ENCODE measurements at places on chromosomes 1 and 21. TPM values are rescaled to one million over a fixed set of nuclear protein-coding genes. Genes with fewer than 3 reads are reported as not detected.

IFI44L gene
- 0.18 TPM for total RNA-seq

PLEKHN1 gene
- 0.28 TPM for total RNA-seq

CDK18 gene
- 0.28 TPM for total RNA-seq

LRRC3 gene
- total RNA-seq: under 0.01 TPM

KIAA0040 gene
- total RNA-seq: under 0.01 TPM

SH2D5 gene
- 7.2 TPM for total RNA-seq

RNF223 gene
- not detected for total RNA-seq

FAM110D gene
- not detected for total RNA-seq

ZNF672 gene
- total RNA-seq: 6.6 TPM

OR2L2 gene
- not detected for total RNA-seq

TIE1 gene
- 3.3 TPM for total RNA-seq

ACTN2 gene
- total RNA-seq: under 0.01 TPM

GRCh38 chr1:163824490-163824889, 502.7 kb downstream of the NUF2 start:
- no peak overlapping the region for H3K4me3 ChIP-seq
- H3K27ac ChIP-seq: no peak overlapping the region
- H3K36me3 ChIP-seq: no peaks in the 10 kb centered on the region
- H3K27me3 ChIP-seq: no peaks in the 10 kb centered on the region

DNA sequence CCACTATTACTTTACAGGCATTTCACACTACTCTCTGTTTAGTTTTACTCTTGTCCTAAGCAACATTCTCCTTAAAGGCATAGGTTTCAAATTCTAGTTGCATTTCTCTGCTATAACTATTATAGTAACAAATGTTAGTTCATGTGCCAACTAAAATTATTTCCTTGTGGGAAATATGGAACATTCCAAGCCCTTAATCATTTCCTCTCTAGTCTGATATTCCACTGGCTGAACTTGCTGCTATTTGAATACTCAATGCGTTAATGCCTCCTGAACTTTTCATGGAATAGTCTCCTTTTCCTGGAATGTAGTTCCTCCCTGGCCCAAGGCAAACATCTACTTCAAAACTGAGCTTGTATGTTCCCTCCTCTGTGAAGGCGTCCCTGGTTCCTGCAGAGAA, 19.3 kb upstream of the TBX19 start:
- H3K27ac ChIP-seq: no peak overlapping the region
- H3K4me1 ChIP-seq: peaks cover 3% of the 10 kb centered on the region
- no peak overlapping the region for H3K4me3 ChIP-seq
- no peaks in the 10 kb centered on the region for H3K27me3 ChIP-seq
- H3K36me3 ChIP-seq: no peaks in the 10 kb centered on the region
- DNase-seq: peak; percentile 65

- peak; percentile 43 for DNase-seq
- no peak overlapping the region for H3K27ac ChIP-seq
- no peaks in the 10 kb centered on the region for H3K36me3 ChIP-seq
- no peaks in the 10 kb centered on the region for H3K27me3 ChIP-seq
- H3K4me3 ChIP-seq: no peak overlapping the region
- no peaks in the 10 kb centered on the region for H3K4me1 ChIP-seq
Observed at GRCh38 chr1:163824006-163824405, 502.3 kb downstream of the NUF2 start.

- no peaks in the 10 kb centered on the region for H3K36me3 ChIP-seq
- peak; percentile 74 for DNase-seq
- H3K27me3 ChIP-seq: no peaks in the 10 kb centered on the region
- H3K4me3 ChIP-seq: no peak overlapping the region
- no peak overlapping the region for H3K27ac ChIP-seq
- H3K4me1 ChIP-seq: peaks cover 4% of the 10 kb centered on the region
Observed at GRCh38 chr1:42259059-42259738, 75.8 kb downstream of the FOXJ3 start.

DNA sequence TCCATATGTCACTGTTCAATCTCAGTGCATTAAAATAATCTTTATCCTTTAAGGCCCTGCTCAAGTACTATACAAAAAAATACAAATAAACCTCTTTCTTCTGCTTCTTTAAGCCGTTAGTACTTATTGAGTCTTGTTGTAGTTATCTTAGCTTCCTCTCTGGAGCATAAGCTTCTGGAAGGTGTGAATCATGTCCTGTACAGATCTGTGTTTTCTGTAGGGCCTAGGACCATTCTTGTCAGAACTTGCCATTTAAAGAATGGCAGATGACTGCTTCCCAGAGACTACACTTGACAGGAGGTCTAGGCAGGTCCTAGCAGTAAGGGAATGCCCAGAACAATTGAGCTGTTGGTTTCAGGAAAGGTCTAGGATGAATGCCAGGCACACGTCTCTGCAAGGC, 12.9 kb downstream of the NEK7 start:
- H3K27ac ChIP-seq: no peak overlapping the region
- no peak for DNase-seq
- peaks cover 22% of the 10 kb centered on the region for H3K4me1 ChIP-seq
- H3K4me3 ChIP-seq: no peak overlapping the region

DNA sequence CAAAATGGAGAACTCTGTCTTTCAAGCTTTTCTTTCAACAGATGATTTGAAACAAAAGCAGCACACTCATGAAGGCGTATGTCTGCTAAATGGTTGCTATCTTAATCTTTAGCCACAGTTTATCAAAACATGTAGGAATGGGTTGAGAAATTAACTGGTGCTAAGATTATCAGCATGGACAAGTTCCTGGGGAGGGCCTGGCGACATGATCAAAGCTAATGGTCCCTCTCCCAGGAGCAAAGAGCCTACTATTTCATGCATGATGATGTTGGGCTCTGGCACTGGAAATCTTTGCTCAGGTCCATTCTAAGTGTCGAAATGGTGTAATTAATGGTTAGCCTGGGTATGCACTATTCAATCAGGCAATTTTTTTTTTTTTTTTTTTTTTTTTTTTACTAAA, 91.7 kb downstream of the SLC45A1 start:
- no peaks in the 10 kb centered on the region for H3K27me3 ChIP-seq
- H3K4me3 ChIP-seq: no peak overlapping the region
- DNase-seq: no peak
- H3K27ac ChIP-seq: peak overlapping the region; percentile 87
- H3K4me1 ChIP-seq: peaks cover 50% of the 10 kb centered on the region

DNA sequence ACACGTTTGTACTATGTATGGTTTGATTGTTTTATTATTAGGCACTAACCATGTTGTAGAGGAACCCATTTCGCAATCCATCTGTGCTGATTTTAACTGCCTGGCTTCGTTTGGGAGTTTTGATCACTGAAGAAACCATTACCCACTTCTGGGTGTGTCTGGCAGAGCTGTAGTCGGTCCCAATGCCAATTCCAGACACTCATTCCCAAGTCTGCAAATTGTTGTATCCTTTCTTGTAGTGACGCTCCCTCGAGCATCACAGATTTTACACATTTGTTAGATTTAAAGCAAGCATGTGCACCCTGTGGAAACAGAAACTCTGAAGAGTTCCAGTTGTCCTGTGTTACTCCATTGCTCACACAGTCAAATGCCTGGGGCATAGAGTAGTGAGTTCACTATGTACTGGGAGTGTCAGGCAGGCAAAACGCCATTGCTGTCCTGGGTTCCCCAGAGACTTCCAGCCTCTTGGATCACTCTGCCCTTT, 31.0 kb upstream of the EFCAB14 start:
- no peak overlapping the region for H3K4me3 ChIP-seq
- no peaks in the 10 kb centered on the region for H3K4me1 ChIP-seq
- no peak overlapping the region for H3K27ac ChIP-seq
- no peak for DNase-seq

DNA sequence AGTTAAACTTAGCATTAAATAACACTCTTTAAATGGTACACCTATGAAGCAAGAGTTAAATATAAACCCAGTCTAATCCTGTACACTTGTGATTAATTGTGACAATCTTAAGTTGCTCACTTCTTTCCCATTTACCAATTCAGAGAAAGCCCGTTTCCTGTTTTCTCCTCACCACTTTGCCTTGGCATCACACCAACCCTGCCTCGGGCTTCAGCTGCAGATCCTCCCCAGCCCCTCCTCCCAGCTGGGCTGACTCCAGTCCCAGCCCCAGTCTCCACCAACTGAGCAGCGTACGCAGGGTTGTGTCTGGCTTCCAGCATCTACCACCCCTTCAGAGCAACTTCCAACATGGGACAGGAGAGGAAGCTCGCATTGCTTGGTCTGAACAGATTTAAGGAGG, 4.1 kb downstream of the PYCR2 start:
- no peak overlapping the region for H3K4me3 ChIP-seq
- no peaks in the 10 kb centered on the region for H3K27me3 ChIP-seq
- H3K36me3 ChIP-seq: peaks cover 32% of the 10 kb centered on the region

- H3K27me3 ChIP-seq: no peaks in the 10 kb centered on the region
- no peaks in the 10 kb centered on the region for H3K4me1 ChIP-seq
- H3K27ac ChIP-seq: no peak overlapping the region
Observed at GRCh38 chr1:97925151-97925550, 4.3 kb upstream of the DPYD start.

DNA sequence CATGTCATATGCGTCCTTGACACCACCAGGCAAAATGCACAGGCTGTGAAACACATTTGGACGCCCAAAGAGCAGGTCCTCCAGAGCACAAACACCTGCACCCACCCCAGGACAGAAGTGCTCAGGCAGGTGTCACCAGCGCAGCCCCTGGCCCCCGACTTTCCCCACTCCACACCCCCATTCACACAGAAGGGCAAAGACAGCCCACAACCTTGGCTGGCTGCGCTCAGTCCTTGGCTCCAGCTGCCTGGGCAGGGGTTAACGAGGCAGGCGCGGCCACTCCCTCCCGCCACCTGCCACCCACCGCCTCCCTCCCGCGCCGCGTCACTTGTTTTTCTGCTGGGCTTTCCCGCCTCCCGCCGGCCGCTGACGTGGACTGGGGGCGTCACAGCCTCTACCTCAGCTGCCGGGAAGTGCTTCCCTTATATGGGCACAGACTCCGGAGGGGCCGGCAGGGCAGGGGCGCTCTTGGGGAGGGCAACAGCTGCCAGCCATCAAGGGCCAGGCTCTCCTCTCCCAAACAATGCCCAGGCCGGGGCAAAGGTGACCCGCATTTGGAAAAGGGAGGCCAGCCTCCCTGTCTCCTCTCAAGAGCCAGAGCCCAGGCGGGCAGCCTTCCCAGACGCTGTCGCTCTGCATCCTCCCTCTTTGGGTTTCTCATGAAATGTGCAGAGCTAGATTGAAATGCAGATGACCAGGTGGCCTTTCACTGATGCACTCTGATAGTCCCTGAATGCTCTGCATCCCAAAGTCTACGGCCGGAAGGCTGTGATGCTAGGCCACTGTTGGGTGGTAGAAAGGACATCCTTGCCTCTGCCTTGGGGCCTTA, 14.8 kb upstream of the BTG2 start:
- DNase-seq: peak; percentile 73
- no peak overlapping the region for H3K27ac ChIP-seq
- peaks cover 9% of the 10 kb centered on the region for H3K4me1 ChIP-seq
- peaks cover 29% of the 10 kb centered on the region for H3K27me3 ChIP-seq
- H3K36me3 ChIP-seq: no peaks in the 10 kb centered on the region
- H3K4me3 ChIP-seq: no peak overlapping the region

GRCh38 chr1:202798260-202798659, 10.0 kb downstream of the KDM5B start:
- H3K36me3 ChIP-seq: peaks cover 16% of the 10 kb centered on the region
- no peak overlapping the region for H3K27ac ChIP-seq
- no peak for DNase-seq
- H3K4me3 ChIP-seq: no peak overlapping the region

DNA sequence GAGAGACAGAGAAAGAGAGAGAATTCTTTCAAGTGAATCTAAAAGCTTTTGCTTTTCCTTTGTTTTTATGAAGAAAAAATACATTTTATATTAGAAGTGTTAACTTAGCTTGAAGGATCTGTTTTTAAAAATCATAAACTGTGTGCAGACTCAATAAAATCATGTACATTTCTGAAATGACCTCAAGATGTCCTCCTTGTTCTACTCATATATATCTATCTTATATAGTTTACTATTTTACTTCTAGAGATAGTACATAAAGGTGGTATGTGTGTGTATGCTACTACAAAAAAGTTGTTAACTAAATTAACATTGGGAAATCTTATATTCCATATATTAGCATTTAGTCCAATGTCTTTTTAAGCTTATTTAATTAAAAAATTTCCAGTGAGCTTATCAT, 117.6 kb downstream of the PTPRC start:
- H3K27me3 ChIP-seq: no peaks in the 10 kb centered on the region
- H3K27ac ChIP-seq: no peak overlapping the region
- no peaks in the 10 kb centered on the region for H3K4me1 ChIP-seq
- no peak overlapping the region for H3K4me3 ChIP-seq

- H3K27me3 ChIP-seq: no peaks in the 10 kb centered on the region
- H3K4me1 ChIP-seq: no peaks in the 10 kb centered on the region
- peaks cover 2% of the 10 kb centered on the region for H3K36me3 ChIP-seq
- H3K27ac ChIP-seq: no peak overlapping the region
Observed at GRCh38 chr1:207345644-207346477, 24.4 kb downstream of the CD55 start.

Measured in IMR-90 (cell line).